ENCODE measurements at places on chromosomes 16 and 17.
A peak's percentile ranks its signal among the peaks of the same experiment; 100 is the strongest.

GRCh38 chr17:47204722-47205418 lies 4.3 kb upstream of the MYL4 start:
- DNase-seq: no peak

DNA sequence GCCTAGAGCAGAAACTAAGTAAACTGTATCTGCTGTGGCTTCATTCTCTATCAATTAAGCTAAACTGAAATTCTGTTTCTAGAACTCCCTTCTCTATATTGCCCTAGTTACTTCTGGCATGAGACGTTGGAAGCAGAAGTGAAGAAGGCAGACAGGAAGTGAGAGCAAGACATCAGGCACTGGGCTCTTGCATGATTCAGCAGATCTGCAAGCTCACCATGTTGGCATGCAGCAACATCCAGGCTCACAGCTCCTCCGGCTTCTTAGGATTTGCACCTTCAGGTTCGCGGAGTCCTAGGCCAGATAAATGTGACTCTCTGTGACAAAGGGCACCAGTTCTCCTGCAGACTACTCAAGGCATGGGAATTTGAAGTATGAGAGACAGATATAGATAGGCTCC lies 148.3 kb downstream of the CDH8 start:
- no peak for DNase-seq

GRCh38 chr16:78654929-78655328 lies 555.5 kb downstream of the WWOX start:
- no peak for DNase-seq

- DNase-seq: no peak
Observed at GRCh38 chr17:51710634-51710979, 447.9 kb downstream of the CA10 start.

DNA sequence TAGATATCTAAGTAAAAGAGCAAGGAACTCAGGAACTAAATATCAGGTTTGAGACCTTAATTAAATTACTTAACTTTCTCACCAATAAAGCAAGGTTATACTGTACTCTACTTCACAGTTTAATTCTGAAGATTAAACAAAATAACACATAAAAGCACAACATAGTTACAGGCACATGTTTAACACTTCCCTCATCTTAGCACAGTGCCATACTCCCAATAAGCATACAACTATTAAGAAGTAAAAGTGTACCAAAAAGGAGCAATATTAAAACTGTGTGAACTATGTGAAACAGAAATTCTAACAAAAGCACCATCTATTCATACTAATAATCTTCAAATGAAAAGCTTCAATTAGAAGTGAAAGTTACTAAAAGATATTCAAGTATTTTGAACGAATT lies 2.2 kb downstream of the APPBP2 start:
- DNase-seq: no peak

DNA sequence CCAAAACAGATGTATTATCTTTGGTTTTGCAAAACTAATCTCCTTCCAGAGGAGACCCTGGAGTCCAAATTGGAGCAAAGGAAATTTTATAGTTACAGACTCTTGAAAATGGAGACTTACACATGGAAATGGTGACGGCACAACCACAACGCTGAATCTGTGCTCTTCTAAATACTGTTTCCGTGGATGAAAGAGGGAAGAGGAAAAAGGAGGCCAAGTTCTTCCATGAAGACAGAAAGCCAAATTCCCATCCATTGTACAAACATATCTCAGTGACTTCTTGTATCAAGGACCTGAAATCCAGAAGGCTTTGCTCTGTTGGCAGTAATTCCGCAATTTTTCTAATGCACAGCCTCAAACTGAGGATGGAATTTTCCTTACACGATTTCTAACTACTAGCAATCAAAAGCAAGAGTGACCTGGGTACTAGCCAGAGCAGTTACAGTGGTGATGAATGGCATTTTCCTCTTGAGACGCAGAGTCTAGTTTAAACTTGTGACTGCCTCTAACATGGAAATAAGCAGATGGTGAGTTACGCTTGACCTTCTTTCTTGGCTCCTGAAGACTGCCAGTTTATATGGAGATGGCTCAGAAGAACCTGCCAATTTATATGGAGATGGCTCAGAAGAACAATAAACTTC lies 38.5 kb downstream of the VPS53 start:
- DNase-seq: no peak

GRCh38 chr16:9061358-9061813 lies 30.1 kb upstream of the HAPSTR1 start:
- DNase-seq: no peak

DNA sequence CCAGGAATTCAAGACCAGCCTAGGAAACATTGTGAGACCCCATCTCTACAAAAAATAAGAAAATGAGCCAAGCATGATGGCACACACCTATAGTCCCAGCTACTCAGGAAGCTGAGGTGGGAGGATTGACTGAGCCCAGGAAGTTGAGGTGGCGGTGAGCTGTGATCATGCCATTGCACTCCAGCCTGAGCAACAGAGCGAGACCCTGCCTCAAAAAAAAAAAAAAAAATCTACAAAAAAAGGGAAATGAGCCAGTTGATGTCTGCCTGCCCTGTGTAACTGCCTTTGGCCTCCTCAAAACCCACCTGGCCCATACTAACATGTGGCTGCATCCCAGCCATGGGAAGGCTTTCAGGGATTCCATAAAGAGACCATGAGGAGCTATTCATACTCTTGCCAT lies 4.5 kb downstream of the RANBP10 start:
- no peak for DNase-seq

GRCh38 chr16:50245417-50246298 lies 20.7 kb upstream of the ADCY7 start:
- DNase-seq: peak; percentile 33

- peak; percentile 80 for DNase-seq
Observed at GRCh38 chr16:1527836-1528811, 5.3 kb upstream of the TMEM204 start.

- no peak for DNase-seq
Observed at GRCh38 chr16:67664258-67664657, 2.3 kb downstream of the ENKD1 start.

DNA sequence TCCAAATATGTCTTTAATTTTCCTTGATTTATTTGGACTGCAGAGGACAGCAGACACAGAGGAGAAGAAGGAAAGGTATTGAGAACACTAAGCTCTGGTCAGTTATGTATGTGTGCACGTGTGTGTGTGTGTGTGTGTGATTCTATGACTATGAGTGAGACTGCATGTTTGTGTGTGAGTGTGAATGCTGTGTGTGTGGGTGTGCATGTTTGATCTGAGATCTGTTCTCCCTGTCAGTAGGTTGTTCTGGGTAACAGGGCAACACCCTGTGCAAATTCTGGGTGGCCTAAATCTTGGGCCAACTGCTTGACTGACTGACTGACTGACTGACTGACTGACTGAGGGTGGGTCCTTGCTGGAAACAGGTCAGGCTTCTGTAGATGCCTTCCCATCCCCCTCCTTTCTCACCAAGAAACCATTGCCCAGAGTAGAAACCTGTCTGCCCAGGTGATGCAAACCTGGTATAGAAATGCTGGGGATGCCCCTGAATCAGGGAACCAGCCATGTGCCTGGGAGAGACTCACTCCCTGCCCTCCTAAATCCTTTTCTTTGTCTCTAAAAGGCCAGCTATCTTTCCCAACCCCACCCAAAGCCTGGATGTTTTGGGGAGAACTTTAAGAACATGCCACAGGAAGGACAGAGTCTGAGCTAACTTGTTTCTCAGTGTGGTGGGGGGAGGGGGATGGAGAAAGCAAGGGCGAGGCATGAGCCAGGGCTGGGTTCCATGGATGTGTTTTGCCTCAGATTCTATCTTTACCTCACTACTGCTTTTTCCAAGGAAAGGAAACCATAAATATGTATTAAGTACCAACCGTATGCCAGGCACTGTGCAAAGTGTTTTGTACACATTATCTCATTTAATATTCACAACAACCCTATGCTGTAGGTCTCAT lies 4.5 kb upstream of the NR1D1 start:
- DNase-seq: no peak

DNA sequence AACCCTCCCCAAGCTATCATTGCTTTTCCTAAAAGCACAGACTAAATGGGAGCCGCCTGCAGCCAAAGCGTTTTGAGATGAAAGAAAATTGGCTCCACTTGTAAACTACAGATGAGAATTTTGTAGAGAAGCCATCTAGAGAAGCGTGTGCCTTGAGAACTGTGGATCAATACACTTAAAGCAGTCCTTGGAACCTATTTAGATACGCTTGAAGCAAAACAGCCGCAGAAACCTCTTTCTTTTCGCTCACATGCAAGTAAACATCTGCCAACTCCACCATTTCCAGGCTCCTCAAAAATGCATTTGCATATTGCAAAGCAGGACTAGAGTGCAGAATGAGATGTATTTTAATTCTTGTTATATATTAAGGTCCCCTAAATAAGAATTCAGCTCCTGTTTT lies 13.1 kb downstream of the KIAA0513 start:
- DNase-seq: no peak

DNA sequence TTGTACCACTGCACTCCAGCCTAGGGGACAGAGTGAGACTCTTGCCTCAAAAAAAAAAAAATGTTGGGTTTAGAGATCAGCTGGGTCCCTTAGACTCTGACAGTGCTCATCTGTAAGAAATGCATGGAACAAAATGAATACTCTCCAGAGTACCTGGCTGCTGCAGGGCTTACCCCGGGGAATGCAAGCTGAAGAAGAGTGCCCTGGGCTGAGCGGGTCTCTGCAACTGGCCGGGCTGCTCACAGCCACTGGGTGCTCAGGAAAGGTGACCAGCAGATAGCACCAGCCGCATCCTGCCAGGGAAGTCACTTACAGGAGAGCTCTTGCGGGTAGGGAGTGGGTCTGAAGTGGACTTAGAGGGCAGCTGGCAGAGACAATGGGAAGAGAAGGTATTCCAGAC lies 82.1 kb downstream of the GAS7 start:
- DNase-seq: no peak

DNA sequence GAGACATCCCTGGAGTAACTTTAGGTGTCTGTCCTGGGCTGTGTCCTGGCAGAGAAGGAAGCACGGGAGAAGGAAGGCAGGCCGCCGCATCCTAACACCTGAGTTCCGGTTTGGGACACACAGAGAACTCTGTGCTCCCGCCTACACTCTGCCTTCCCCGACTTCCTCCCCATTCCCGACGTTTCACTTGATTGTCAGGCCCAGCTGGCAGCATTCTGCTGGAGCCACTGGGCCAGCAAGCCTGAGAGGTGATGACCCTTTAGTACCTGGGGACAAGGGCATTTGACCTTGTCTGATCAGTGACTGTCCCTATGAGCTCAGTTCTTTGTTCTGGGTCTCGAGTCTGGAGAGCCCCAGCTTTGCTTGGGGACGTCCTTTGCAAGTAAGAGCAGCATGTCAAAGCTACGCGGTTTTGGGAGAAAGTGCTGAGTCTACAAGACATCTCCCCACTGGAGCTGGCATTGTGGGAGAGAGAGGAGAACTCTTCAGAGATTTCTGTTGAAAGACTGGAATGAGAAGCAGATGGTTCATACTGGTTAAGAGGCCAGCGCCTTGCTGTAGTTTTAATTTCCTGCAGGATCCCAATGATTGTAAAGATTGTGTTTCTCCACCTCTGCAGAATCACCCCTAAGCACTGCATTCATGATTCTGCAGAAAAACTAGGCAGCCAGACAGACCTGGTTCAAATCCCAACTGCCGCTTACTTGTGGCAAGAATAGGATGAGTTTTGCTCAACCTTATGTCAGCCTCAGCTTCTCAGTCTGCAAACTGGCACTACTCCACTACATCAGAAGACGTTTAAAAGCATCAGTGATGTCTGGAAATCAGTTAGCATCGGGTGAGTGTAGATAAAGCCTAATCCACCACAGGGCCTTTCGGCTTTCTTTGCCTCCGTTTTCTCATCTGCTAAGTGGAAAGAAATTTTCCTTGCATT lies 20.6 kb downstream of the ABAT start:
- DNase-seq: no peak

DNA sequence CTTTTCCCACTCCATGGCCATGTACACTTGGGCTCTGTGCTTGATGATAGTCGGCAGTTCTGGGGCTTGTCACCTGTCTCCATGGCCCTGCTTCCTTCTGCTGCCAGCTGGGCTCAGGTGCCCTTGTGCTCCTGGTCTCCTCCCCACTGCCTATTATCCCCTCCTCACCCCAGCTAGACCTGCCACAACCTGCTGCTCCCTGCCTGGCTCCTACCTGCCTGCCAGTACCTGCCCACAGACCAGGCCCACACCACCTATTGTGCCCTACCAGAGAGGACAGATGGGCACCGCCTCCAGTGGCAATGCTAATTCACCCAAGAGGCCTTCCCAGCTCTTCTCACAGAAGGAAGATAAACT lies 538 bp upstream of the RAPGEFL1 start:
- DNase-seq: no peak

- DNase-seq: no peak
Observed at GRCh38 chr16:66335704-66336329, 30.7 kb upstream of the CDH5 start.

DNA sequence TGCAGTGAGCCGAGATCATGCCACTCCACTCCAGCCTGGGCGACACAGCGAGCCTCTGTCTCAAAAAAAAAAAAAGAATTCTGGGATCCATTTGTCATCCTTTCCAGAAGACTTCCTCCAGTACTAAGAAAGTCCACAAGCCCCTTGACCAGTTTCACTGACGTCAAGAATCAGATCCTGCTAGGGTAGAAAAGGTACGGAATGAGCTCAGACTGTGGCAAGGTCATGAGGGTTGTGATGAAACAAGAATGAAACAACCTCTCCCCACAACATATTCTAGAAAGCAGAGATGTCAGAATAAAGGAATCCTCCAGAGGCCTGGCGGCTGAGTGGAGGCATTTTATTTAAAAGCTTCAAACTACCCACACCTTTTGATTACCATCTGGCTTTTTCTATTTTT lies 29.9 kb downstream of the TRAF4 start:
- DNase-seq: no peak

DNA sequence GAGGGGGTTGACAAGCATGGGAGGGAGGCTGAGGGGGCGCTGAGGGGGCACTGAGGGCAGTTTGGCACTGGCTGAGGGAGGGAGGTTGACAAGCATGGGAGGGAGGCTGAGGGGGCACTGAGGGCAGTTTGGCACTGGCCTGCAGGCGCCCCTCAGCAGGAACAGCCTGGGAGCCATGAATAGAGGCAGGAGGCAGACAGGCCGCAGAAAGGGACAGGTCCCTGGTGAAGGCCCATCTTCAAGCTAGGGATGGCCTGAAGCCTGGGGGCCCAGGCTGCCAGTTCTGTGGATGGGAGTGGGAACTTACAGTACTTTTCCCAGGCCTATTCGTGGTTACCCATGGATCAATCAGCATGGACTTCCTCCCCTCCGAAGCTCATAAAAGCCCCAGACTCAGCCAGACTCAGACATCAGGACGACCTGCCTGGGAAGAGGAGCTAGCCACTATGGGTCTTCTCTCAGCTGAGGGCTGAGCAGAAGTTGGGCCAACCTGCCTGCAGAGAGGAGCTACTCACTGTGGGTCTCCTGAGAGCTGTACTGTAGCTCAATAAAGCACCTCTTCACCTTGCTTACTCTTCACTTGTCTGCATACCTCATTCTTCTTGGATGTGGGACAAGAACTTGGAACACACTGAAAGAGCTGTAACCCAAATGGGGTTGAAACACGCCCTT lies 72.8 kb upstream of the BRD7 start:
- no peak for DNase-seq

DNA sequence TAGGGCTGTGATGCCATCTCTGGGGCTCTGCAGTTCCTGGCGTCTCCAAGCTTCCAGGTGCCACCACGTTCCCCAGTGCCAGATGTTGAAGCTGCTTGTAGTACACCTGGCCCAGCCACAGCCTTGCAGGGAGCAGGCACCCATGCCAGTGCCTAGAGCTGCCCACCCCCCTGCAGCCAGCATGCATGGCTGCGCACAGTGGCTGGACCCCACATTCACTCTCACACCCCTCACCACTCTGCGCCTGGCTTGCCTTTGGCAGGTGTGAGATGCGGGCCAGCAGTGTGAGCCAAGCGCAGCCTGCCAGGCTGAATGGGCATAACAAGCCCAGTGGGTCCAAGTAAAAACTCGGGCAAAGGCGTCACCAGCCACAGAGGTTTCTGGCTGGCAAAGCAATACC lies 75.4 kb upstream of the CHMP6 start:
- DNase-seq: no peak

- DNase-seq: no peak
Observed at GRCh38 chr17:58693208-58693607, 806 bp downstream of the RAD51C start.
